ENCODE measurements at places on chromosomes 12 and 14.

DNA sequence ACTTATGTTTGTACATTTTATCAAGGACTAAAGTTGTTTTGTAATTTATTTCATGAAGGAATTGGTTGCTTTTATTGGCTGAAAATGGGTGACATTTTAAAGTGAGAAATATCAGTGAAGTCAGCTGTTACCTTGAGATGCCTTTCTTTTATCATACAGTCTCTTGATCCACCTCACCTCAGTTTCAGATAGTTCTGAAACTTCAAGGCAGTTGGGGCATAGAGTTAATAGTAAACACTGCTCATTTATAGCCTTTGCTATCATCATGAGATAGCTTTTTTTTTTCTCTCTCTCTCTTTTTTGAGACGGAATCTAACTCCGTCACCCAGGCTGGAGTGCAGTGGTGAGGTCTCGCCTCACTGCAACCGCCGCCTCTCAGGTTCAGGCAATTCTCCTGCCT lies 76.7 kb downstream of the MON2 start:
- no peak for DNase-seq

- DNase-seq: no peak
These were observed 217.6 kb downstream of the PRKD1 start for GRCh38 chr14:29710015-29710414.

GRCh38 chr14:37546621-37547447 lies 48.2 kb downstream of the FOXA1 start:
- peak; percentile 53 for DNase-seq

DNA sequence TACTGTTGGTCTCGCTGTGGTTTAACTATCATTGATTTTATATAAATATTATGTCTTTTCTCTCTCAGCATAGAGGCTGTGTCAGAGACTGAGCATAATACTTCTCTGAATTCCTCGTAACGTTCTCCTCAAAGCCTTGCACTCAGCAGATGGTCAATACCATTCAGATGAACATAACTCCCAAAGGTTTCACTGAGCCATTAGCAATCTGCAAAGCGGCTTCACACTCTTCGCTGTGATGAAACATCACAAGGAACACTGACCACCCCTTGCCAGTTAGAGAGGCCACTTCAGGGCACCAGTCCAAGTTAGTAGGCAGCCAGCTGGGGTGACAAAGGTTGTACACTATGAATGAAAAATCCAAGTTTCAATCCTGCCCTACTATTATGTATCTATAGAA lies 30.1 kb upstream of the STON2 start:
- no peak for DNase-seq

DNA sequence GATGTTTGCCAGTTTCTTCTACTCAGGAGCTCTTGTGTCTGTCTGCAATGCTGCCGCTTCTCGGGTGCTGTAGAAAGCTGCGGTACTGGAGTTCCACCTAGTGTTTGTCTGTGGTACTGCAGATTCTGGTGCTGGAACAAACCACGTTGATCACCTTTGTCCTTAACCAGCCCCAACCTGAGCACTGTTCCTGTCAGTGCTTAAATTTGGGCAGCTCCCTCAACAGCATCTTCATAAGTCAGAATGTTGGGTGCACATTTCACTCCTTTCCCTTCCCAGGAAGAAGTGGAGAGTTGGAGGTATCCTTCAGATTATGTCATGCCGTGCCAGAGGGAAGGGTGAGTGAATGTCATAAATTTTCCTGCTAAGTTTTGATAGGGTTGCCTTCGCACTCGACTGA lies 48.7 kb upstream of the LALBA start:
- DNase-seq: peak; percentile 90

DNA sequence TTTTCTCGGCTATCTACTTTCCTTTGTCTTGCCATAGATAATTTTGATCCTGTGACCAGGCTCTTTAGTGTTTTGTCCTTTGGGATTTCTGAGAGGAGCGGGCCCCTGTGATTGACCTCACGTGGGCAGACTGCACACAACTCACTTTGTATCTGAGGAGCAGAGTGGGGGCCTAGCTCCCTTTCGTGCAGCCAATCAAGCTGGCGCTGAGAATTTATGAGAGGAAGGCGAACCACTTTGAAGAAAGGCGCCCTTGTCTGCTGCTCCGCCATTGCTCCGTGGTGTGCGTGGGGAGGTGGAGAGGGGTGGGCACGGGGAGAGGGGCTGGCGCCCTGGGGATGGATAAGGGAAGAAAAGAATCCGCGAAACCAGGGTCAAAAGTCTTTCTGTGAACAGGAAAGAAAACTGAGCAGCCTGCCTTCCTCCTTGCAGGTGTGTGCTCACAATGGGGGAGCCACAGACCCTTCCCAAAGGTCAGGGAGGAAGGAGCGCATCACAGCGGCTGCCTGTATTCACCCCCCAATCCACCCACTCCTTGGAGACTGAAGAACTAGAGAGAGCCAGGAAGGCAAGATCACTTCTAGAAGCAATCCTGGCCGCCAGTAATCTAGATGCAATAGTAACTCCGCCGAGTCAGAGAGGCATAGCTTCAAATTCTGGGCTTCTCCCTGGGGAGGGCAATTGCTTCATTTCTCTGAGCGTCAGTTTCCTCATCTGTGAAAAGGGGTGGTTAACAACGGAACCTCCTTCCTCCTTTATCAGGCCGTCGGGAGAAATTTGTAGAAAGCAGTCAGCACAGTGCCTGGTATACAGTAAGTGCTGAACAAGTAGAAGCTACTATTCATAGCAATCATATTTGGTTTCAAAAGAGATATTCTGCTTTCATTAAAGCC lies 24.9 kb upstream of the MED13L start:
- DNase-seq: no peak

DNA sequence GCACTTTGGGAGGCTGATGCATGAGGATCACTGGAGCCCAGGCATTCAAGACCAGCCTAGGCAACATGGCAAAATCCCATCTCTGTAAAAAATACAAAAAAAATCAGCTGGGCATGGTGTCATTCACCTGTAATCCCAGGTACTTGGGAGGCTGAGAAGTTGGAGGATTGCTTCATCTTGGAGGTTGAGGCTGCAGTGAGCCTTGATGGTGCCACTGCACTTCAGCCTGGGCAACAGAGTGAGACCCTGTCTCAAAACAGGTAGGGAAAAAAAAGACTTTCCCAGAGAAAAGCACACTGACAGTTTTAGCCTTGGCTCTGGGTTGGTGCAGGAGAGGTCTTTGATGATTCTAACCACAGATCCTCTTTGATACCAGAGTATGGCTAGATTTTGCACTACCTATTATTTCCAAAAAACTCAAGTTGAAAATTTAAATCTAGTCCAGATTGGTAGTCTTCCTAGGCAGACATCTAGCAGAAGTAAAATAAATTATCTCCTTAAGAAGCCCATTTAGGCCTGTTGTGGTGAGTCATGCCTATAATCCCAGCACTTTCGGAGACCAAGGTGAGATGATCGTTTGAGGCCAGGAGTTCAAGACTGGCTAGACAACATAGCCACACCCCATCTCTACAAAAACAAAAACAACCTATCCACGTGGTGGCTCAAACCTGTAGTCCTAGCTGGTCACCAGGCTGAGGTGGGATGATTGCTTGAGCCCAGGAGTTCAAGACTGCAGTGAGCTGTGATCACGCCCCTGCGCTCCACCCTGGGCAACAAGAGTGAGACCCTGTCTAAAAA lies 18.6 kb downstream of the LARP4 start:
- peak; percentile 83 for DNase-seq

DNA sequence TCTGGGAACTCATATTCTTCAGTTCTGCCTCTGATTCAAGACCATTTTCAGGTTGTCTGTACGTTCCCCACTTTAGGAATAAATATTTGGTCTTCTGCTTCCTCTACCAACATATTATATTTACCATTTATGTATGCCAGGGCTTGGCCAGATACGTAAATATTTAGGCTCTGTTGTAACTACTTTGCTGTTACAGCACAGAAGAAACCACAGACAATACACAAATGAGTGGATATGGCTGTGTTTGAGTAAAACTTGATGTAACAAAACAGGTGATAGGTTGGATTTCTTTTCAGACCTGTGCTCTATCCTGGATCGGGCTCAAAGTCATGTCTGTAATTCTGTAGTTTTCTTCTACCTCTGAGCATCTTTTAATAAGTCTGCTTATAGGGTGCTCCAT lies 37.5 kb downstream of the RAP1B start:
- DNase-seq: no peak

DNA sequence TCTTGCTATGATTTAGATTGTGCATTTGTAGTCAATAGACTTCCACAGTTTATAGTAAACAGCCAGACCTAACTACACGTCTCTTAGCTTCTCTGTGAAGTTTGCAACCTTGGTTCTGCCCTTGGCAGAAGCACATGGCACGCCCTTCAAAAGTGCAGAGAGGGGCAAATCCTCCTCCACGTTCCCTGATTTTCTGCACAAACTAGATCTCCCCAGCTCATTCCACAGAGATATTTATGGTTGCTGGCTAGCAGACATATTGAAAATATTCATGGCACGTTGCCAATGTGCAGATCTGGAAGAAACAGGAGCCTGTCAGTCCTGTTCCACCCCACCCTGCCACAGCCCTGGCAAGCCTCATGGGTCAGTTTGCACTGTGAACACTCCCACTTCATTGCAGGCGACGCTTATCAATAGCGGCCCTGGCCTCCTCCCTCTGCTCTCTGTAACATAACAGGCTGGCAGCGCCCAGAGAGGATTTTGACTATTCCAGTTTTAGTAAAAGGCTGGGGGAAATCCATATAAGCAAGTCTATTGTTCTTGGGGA lies 6.5 kb upstream of the LGALS3 start:
- DNase-seq: no peak

DNA sequence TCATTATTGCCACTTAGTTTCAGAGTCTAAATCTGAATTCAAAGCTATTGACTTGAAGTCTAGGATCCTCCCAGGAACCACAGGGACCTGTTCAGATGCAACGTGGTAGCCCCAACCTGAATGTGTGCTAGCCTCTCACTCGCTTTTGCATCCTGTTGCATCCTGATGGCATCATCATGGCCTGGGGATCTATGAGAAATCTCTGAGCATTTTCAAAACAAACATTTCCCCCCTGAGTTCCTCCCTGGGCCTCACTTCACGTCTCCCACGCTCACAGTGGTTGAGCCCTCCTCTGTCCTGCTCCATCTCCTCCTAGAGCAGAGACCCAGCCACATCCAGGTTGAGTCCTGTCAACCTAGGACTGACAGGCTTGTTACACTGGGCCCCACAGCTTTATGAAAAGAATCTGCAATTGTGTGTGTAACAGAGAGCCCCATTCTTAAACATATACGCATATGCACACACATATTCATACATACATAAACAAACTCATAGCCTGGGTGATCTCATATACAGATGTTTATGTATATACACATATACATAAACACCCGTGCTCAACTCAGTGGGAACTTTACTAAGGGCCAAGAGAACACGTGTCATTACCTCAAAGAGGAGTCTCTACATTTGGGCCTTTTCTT lies 5.4 kb upstream of the KRT72 start:
- DNase-seq: peak; percentile 19

GRCh38 chr12:123916729-123917128 lies 55.9 kb downstream of the CCDC92 start:
- DNase-seq: no peak

GRCh38 chr12:57519796-57520052 lies 590 bp downstream of the DDIT3 start:
- DNase-seq: peak; percentile 84

- DNase-seq: no peak
These were observed 32.7 kb upstream of the BTBD6 start for GRCh38 chr14:105215602-105216001.

- no peak for DNase-seq
These were observed 86.9 kb upstream of the CLEC14A start for GRCh38 chr14:38342803-38343202.

- DNase-seq: no peak
These were observed 61.5 kb upstream of the PLEKHG7 start for GRCh38 chr12:92641291-92641690.

DNA sequence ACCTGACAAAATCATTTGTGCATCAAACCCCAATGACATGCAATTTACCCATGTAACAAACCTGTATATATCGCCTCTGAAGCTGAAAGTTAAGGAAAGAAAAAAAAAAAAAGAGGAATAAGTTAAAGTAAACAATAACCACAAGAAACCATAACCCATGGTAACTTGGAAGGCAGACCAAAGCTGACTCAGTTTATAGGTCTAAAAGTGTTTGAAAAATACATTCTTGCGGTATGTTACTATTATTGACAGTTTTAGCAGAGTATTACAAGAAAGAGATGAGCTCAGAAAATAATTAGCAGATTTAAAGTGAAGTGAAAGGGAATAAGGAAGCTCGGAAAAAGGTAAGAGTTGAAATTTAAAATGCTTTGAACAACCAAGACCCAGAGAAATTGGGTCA lies 34.4 kb upstream of the MGAT4C start:
- no peak for DNase-seq

Data from islet precursor cell (in vitro differentiated cells).